ENCODE measurements at places on chromosomes 4 and X.
A peak's percentile ranks its signal among the peaks of the same experiment; 100 is the strongest.

GRCh38 chrX:75547783-75548182 is 24.9 kb upstream of the ZDHHC15 start:
- H3K27ac ChIP-seq = no peak overlapping the region
- no peaks in the 10 kb centered on the region for H3K4me1 ChIP-seq
- no peaks in the 10 kb centered on the region for H3K36me3 ChIP-seq

DNA sequence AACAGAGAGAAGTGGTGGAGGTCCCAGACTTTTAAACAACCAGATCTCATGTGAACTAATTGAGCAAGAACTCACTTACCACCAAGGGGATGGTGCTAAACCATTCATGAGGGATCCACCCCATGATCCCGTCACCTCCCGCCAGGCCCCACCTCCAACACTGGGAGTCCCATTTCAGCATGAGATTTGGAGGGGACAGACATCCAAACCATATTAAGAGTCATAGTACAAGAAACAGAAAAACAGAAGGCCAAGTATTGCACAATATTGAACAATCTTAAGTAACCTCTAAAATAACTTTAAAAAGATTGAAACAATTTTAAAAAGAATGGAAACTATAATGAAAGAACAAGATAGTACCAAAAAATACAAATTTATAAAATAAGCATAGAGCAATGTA is 110.0 kb downstream of the CBR4 start:
- DNase-seq = no peak
- peaks cover 5% of the 10 kb centered on the region for H3K36me3 ChIP-seq
- H3K4me1 ChIP-seq = no peaks in the 10 kb centered on the region
- H3K4me3 ChIP-seq = no peak overlapping the region
- no peak overlapping the region for H3K27ac ChIP-seq
- H3K27me3 ChIP-seq = no peaks in the 10 kb centered on the region

DNA sequence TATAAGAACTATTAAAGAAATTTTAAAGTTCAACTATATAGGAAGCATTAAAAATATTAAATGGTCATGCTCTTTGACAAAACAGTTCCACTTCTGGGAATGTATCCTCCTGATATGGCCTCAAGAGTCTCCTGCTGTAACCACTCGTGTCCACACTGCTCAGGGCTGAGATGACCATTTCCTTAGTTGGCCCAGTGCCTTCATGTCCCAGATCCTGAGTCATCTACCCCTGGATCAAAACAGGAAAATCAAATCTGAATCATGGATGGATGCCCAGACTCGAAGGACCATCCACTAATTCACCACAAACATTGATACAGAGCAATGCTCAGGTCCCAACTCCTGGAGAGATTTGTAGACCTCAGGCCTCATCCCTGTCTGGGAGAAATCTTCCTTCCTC is 44.7 kb downstream of the GPRASP3 start:
- H3K4me3 ChIP-seq = no peak overlapping the region
- H3K4me1 ChIP-seq = peaks cover 4% of the 10 kb centered on the region
- DNase-seq = no peak
- H3K27ac ChIP-seq = no peak overlapping the region
- H3K36me3 ChIP-seq = peaks cover 2% of the 10 kb centered on the region
- H3K27me3 ChIP-seq = no peaks in the 10 kb centered on the region

- H3K36me3 ChIP-seq = peaks cover 13% of the 10 kb centered on the region
- peaks cover 24% of the 10 kb centered on the region for H3K4me1 ChIP-seq
- peak overlapping the region; percentile 87 for H3K27ac ChIP-seq
- no peak for DNase-seq
- H3K4me3 ChIP-seq = peak overlapping the region; percentile 77
Observed at GRCh38 chrX:42934020-42934726, 156.2 kb upstream of the PPP1R2C start.

DNA sequence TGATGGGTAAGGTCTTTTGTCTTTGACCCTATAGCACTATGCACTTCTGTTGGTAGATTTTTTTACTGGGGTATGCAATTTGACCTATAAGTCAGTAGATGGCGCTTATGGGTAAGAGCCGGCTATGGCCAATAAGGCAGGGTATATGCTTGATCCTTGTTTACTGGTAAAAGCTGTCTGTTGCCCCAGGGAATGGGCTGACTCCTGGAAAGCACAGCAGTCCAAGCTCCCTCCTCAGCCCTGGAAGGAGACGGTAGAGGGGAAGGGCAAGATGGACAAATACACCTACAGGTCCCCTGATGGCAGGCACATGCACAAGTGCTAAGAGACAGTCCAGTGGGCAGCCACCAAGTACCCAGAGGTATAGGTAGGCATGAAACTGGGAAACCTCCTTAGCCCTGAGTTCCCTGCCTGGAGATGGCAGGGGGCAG is 63.7 kb downstream of the ADAMTS3 start:
- H3K36me3 ChIP-seq = no peaks in the 10 kb centered on the region
- H3K27me3 ChIP-seq = no peaks in the 10 kb centered on the region
- H3K4me3 ChIP-seq = no peak overlapping the region
- H3K4me1 ChIP-seq = no peaks in the 10 kb centered on the region
- DNase-seq = no peak

GRCh38 chrX:38870361-38870895 is 69.2 kb downstream of the MID1IP1 start:
- H3K4me1 ChIP-seq = no peaks in the 10 kb centered on the region
- H3K27ac ChIP-seq = no peak overlapping the region
- DNase-seq = no peak

- no peak within 1 kb of the TSS for H3K27ac ChIP-seq
- DNase-seq = no peak
- no peaks in the 10 kb centered on the region for H3K36me3 ChIP-seq
- no peak within 1 kb of the TSS for H3K4me3 ChIP-seq
Observed at GRCh38 chrX:106903291-106903824, at the start of gene RIPPLY1. TSS of gene RIPPLY1 (minus strand) at chrX:106903341. CDS start at chrX:106903287, 54 bp downstream.

DNA sequence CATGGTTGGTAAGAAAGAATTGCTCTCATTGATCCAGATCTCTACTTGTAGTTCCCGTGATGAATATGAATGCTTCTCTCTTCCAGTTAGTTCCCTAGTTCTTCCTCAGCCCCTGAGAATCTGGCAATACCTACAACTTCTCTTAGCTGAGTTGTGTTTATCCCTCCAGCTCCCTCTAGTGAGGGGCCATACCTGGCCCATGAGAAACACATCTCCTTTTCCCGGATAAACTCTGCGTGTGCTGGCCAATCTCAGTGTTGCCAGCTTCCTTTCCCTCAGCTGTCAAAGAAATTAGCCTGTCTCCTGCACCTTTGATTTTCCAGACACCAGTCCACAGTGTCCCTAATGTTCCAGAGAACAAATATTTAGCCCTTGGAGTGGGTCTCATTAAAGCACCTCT is 5.7 kb downstream of the CBLL2 start:
- H3K4me1 ChIP-seq = no peaks in the 10 kb centered on the region
- DNase-seq = no peak
- no peak overlapping the region for H3K27ac ChIP-seq
- no peak overlapping the region for H3K4me3 ChIP-seq
- no peaks in the 10 kb centered on the region for H3K36me3 ChIP-seq

GRCh38 chr4:112330921-112331320 is 33.8 kb downstream of the ALPK1 start:
- no peak for DNase-seq

DNA sequence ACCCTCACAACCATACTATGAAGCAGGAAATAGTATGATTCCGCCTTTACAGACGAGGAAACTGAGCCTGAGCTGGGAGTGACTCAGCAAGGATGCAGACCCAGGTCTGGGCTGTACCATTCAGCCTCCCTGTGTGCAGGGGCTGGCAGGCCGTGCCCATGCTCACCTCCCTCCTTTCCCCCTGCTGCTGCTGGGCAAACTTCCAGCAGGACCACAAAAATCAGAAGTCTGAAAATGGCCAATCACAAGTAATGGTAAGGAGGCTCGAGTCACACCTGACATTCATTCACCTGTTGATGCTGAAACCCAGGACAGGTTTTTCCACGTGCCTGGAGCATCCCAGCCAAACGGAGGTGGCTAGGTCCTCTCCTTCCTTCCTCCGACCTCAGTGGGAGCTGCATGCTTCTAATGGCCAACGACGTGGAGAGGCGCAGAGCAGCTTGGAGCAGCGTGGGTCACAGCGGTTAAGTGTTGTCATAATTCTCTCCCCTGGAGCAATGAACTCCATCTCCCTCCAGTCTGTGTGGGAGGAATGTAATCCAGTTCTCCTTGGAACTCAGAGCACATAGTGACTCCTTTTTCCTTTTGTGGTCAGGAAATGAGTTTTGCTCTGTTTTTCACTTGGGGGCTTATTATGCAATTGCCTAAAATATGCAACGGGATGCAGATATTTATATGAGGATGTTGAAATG is 371.7 kb downstream of the BCOR start:
- peaks cover 2% of the 10 kb centered on the region for H3K27me3 ChIP-seq
- H3K36me3 ChIP-seq = no peaks in the 10 kb centered on the region
- no peak overlapping the region for H3K4me3 ChIP-seq

DNA sequence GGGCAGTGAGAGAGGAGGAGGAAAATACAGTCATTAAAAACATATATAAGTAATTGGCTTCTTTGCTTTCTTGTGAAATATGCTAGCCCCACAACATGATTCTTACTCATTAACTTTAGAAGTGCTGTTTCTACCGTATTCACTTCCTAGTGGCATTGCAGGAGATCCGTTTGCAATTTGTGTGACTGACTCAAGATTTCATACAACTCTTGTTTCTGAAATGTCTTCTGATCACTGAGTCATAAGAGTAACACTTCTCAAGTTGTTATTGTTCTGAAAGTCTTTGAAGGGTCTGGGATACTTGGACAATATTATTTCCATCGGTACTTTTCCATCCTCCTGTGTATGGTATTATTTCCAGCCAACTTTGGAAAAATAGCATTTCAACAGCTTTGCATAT is 310.8 kb downstream of the PACRGL start:
- H3K36me3 ChIP-seq = no peaks in the 10 kb centered on the region
- no peak overlapping the region for H3K27ac ChIP-seq
- no peak for DNase-seq
- H3K27me3 ChIP-seq = no peaks in the 10 kb centered on the region
- H3K4me1 ChIP-seq = no peaks in the 10 kb centered on the region

DNA sequence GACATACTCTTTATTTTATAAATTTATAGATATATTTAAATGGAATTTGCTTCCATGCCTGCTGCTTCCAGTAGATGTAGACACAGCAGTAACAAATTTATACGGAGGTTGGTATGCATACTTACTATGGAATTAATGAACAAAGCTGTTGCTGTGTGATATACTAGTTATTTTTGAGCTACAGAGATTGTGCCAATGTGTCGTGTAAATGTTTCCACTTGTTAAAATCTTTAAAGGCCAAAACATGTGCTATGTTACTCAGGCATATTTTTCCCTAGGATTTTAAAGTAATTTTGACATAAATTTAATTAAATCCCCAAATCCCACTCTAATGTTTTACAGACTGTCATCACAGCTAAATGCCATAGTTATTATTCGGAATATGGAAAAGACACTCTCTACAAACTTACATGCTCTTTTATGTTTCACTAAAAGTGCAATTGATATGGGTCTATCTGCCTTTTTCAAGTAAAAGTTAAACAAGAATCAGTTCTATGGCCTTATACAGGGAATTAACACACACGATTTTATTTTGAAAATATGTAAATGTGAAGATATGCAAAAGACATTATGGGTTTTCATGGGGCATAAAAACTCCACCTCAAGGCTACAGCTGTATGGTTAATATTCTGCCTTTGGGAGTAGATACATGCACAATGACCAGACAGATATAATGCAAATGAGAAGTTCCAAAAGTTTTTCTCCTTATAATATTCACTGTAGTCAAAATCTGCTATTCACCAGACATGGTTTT is 256.8 kb downstream of the FSTL5 start:
- H3K27ac ChIP-seq = no peak overlapping the region
- no peaks in the 10 kb centered on the region for H3K4me1 ChIP-seq
- DNase-seq = no peak
- H3K27me3 ChIP-seq = no peaks in the 10 kb centered on the region
- no peak overlapping the region for H3K4me3 ChIP-seq

DNA sequence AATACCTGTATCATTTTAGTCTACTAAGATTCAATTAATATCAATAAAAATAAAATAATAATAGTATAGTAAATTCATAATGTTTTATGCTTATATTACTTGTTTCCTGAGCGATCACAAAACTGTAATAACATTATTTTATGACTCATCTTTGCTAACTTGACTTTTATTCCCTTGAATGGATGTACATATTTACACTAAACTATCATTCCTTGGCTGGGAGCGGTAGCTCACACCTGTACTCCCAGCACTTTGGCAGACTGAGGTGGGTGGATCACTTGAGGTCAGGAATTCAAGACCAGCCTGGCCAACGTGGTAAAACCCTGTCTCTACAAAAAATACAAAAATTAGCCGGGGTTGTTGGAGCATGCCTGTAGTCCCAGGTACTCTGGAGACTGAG is 104.0 kb upstream of the SLC34A2 start:
- H3K4me1 ChIP-seq = no peaks in the 10 kb centered on the region
- H3K27ac ChIP-seq = no peak overlapping the region
- DNase-seq = no peak
- H3K4me3 ChIP-seq = no peak overlapping the region
- no peaks in the 10 kb centered on the region for H3K36me3 ChIP-seq
- H3K27me3 ChIP-seq = peaks cover 2% of the 10 kb centered on the region

DNA sequence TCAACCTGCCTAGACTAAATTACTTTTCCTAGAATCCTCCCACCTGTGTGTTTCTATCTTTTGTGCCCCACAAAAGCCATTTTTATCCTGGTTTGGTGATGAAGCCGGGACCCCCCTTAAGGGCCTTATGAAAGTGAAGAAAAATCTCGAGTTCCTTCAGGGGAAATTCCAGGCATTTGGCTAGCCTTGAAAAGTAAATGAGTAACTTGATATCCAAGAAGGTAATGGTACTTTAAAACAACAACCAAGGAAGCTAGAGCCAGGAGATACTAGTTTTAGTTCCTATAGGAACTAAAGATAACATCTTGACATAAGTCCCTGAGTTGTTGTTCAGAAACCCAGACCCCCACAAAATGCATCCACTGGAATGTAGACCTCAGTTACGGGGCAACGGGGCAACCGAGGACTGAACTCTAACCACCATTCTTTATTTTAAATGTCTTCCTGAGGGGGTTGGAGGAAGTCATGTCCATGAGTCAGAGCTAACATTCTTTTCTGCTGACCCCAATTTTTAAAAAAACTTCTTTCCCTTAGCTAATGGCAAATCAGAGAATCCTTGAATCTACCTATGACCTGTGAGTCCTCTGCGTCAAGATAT is 73.9 kb downstream of the VCX3A start:
- no peaks in the 10 kb centered on the region for H3K4me1 ChIP-seq
- H3K27ac ChIP-seq = no peak overlapping the region
- no peaks in the 10 kb centered on the region for H3K27me3 ChIP-seq
- DNase-seq = no peak

DNA sequence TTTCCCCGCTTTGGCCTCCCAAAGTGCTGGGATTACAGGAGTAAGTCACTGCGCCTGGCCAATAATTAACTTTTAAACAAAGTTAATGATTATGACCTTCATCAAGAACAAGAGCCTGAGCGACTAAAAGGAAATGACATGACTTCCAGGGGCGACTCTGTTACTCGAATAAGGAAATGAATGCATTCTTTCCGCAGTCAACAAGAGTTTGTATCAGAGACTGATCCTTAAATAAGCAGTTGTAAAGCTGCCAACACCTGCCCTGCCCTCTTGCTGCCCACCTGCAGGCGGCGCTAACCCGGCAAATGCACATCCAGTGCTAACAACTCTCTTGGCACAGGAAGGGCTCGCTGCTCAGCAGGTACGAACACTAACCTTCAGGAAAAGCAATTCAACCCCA is 27.3 kb downstream of the WDR1 start:
- no peak overlapping the region for H3K4me3 ChIP-seq
- H3K36me3 ChIP-seq = peaks cover 83% of the 10 kb centered on the region
- no peak overlapping the region for H3K27ac ChIP-seq
- no peak for DNase-seq

GRCh38 chrX:94908171-94908570 is 1234.2 kb downstream of the FAM133A start:
- H3K4me3 ChIP-seq = no peak overlapping the region
- H3K4me1 ChIP-seq = no peaks in the 10 kb centered on the region
- H3K27ac ChIP-seq = no peak overlapping the region
- H3K27me3 ChIP-seq = no peaks in the 10 kb centered on the region
- no peaks in the 10 kb centered on the region for H3K36me3 ChIP-seq
- DNase-seq = no peak
